Stimulated activated CD8-positive, alpha-beta memory T cell treated with anti-CD3 and anti-CD28 coated beads, Interleukin-15, amount 100 ng/mL, for 1 hour (primary cell): ENCODE measurements at places on chromosomes 4 and X.

DNA sequence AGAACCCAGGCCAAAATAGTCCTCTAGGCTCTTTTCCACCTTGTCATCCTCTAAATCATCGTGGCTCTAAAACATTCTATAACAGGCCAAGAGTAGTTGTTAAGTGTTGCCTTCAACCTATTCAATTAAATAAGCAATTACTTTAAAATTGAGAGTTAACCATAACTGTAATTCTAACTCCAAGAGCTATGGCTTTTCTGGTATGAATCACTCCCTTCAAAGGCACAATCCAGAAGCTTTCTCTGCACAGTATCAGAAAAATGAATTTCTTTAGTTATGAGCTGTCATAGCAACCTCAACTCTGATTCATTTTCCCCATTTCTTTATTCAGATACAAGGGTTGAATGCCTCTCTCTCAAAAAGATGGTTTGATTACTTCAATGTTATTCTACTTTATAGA, 21.7 kb downstream of the INPP4B start:
- DNase-seq: no peak

DNA sequence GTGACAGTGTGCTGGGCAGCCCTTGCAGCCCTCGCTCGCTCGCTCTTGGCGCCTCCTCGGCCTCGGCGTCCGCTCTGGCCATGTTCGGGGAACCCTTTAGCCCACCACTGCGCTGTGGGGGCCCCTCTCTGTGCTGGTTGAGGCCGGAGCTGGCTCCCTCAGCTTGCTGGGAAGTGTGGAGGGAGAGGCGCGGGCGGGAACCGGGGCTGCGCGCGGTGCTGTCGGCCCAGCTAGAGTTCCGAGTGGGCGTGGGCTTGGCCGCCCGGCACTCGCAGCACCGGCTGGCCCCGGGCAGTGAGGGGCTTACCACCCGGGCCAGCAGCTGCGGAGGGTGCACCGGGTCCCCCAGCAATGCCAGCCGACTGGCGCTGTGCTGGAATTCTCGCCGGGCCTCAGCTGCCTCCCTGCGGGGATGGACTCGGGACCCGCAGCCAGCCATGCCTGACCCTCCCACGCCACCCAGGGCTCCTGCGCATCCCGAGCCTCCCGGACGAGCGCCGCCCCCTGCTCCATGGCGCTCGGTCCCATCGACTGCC, 770.1 kb upstream of the GALNTL6 start:
- DNase-seq: no peak

GRCh38 chrX:134737061-134737460, 78.8 kb upstream of the PLAC1 start:
- no peak for DNase-seq

GRCh38 chrX:40684092-40684491, 36.7 kb upstream of the CXorf38 start:
- no peak for DNase-seq

- no peak for DNase-seq
Measured at GRCh38 chr4:109164011-109164410, 138.4 kb downstream of the COL25A1 start.

DNA sequence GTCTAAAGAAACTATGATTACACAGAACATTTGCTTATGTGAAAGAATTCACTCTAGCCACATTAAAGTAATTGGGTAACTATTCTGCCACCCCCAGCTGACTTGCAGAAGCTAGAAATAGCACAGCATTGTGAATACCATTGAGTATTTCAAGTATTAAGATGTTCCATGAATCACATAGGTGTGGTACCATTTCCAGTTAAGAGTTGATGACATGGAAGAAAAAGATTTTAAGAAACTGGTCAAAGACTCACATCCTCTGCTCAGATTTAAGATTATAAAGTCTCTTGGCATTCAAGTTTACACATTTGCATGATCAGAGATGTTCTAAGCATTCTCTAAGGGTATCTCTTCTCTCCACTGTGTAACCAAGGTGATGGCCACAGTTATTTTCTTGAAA, 287.5 kb downstream of the CAMK2D start:
- DNase-seq: no peak

- no peak for DNase-seq
Measured at GRCh38 chr4:185202984-185203485, 765 bp downstream of the CFAP97 start.

GRCh38 chrX:19904778-19905367, 17.5 kb upstream of the SH3KBP1 start:
- DNase-seq: no peak

DNA sequence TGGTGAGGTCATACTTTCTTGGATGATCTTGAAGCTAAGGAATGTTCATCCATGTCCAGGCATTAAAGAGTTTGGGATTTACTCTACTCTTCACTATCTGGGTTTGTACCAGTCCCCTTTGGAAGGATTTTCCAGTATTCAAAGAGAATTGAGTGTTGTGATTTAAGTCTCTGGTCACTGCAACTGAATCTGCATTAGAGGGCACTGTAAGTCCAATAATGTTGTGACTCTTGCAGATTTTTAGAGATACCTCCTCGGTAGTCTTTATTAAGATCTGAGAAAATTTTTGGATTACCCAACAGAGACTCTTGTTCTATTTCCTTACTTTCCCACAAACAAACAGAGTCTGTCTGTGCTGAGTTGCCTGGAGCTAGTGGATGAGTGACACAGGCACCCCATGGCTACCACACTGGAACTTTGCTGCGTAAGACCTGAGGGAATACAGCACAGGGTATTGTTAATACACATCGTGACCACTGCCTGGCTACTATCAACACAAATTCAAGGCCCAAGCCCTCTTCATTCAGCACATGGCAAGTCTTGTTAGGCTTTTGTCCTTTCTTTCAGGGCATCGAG, 357.1 kb upstream of the KLHL4 start:
- no peak for DNase-seq

DNA sequence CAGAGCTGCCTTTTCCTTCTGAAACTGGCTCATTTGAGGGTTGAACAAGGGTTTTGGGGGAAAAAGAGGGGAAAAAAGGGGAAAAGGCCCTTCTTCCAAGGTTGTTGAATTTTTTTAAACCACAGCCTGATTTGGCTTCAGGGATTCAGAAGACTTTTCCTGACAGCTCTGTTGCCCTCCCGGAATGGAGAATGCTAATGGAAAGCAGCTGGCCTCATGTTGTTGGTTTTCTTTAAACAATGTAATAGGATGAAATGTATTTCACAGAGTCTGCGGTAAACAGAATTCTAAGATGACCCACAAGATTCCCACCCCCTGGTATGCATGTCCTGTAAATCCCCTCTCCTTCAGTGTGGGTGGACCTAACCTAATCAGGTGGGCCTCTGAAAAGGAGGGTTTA, 3.3 kb upstream of the KIAA1210 start:
- DNase-seq: no peak

GRCh38 chr4:42344309-42344708, 53.0 kb upstream of the SHISA3 start:
- no peak for DNase-seq

- DNase-seq: no peak
Measured at GRCh38 chr4:39312816-39313215, 53.3 kb downstream of the RFC1 start.

DNA sequence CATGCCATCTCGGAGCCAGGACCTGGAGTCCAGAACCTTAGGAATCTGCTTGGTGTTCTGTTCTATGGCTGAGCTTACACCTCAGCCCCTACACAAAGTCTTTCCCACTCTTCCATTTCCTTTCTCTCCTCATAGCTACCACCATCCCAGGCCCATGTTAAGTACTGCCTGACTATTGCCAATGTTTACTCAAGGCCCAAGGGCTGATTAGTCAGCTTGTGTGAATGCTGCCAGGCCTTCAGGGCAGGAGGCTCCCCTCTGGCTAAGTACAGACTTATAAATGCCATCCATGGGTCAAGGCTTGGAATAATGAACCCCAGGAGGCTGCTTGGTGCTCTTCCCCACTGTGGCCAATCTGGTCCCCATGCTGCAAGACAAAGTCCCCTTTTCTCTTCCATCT, 411.6 kb upstream of the MAGEB18 start:
- DNase-seq: no peak

DNA sequence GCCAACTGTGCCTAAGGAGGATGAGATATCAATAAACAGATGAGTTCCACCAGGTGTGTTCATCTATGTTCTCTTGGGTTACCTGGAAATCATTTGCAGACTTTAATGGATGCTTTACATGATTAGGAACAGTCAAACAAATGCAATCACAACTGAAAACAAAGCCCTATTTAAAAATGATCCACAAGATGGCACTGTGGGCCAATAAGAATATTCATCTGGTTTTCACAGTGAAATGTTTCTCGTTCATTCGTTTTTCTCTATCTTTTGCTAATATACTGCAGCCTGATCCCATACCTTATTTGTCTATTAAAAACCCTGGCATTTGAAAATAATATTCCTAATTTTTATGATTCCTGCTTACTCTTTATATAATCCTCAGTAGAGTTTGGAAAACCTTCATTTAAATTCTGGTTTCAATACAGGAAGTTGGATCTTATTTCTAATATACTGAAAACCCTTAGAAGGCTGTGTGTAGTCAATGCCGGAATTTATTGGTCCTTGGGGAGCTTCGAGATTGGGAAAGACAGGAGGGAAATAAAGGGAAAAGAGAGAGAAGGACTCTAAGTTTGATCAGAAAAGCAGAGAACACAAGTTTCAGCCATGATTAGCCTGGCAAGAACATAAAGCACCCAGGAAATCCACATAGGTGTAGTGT, 63.8 kb upstream of the TAPT1 start:
- DNase-seq: no peak
